Parietal lobe (tissue), 2 donors: ENCODE measurements at places on chromosomes 4 and X. TPM values are rescaled to one million over a fixed set of nuclear protein-coding genes. Genes with fewer than 3 reads are reported as not detected.

Gene RAB40A
- 3.4 TPM for total RNA-seq

Gene GABRG1
- total RNA-seq, result 24.7 TPM

Gene PAGE2
- not detected for total RNA-seq

Gene RENBP
- 4.1 TPM for total RNA-seq

Gene DCAF4L1
- total RNA-seq, result 0.31 TPM

Gene CXXC4
- total RNA-seq, result 79.8 TPM

Gene PCDH18
- 17.8 TPM for total RNA-seq

Gene ENPP6
- 1.9 TPM for total RNA-seq

Gene STBD1
- 0.31 TPM for total RNA-seq

Gene S100G
- total RNA-seq, result not detected

Gene TEX13B
- not detected for total RNA-seq

Gene LDOC1
- 11.9 TPM for total RNA-seq
